ENCODE measurements at places on chromosomes 4 and X.
A peak's percentile ranks its signal among the peaks of the same experiment; 100 is the strongest.

GRCh38 chrX:78796916-78797315 is 49.4 kb downstream of the LPAR4 start:
- no peak for DNase-seq

- DNase-seq: peak; percentile 44
Observed at GRCh38 chr4:1245481-1246051, 3.4 kb downstream of the CTBP1 start.

DNA sequence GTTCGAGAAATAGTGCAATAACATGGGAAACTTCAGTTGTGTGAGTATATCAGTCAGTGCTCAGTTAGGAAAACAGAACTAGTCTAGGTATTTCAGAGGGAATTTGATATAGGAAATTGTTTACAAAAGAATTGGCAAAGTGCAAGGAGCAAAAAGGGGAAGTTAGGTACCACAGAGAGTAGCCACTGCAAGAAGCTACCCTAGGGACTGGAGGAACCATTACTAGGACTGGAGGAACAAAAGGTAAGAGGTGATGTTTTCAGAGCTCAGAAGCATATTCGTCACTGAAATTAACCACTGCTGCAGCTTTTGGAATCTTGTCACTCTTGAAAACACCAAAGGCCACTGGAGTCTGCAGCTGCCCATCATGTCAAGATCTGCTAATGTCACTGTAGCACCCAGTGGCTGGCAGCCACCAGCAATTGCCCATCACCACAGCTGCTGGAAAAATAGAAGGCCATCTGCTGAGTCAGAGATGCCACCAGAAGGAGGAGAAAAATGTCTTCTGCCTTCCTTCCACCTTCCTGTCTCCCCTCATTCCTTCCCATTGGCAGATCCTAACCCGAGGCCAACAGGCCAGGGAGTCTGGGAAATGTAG is 160.6 kb upstream of the RPS6KA3 start:
- no peak for DNase-seq

GRCh38 chrX:110692866-110693265 is 102.8 kb downstream of the CHRDL1 start:
- no peak for DNase-seq

DNA sequence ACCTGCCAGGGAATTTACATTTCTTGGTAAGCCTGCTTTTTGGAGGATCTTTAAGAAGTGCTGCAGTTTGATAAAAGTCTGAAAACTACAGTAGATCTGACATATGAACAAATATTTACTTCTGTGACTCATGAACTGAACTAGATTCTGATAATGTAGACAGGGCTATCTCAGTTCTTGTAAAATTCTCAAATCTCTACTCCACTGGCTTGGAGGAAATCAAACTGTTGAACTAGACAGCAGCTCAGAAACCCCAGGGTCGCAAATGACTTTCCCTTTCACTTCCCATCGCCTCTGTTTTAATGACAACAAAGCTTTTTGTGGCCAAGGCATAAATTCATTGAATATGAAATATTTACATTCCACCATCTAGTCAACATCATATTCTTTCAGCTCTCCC is 15.4 kb upstream of the OCIAD1 start:
- no peak for DNase-seq

GRCh38 chr4:145732001-145732815 is 52.3 kb downstream of the C4orf51 start:
- no peak for DNase-seq

DNA sequence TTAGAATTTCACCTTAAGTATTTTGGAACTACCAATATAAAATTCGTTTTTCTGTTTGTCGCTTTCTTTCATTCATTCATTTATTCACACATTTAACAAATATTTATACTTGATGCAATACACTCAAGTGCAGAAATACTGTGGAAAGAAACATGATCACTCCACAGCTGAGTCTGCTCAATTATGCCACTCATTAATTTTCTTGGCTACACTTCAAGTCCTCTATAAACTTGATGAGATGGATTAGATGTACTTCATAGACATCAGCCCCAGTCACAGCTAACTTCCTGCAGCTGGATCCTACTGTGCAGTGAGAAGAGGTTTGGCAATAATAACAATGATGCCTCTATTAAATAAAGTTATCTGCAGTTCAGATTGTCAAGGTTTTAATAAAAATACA is 208.1 kb downstream of the PDGFC start:
- no peak for DNase-seq

DNA sequence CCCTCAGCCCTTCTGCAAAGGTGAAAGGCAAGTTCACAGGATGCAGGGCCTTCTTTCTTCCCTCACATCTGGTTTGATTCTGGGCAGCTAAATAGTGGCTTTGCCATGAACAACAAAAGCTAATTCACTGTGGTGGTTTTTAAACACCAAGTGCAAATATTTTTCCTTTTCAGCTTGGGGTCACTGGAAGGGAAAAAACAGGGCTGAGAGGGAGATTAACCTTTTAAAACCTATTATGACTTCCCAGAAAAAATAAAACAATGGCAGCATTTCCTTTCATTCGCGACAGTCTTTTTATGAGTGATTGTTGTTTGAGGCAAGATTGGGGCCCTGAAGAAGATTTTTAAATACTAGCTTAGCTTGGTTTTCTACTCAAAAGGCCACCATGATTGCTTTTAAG is 103.7 kb upstream of the SCML1 start:
- no peak for DNase-seq

DNA sequence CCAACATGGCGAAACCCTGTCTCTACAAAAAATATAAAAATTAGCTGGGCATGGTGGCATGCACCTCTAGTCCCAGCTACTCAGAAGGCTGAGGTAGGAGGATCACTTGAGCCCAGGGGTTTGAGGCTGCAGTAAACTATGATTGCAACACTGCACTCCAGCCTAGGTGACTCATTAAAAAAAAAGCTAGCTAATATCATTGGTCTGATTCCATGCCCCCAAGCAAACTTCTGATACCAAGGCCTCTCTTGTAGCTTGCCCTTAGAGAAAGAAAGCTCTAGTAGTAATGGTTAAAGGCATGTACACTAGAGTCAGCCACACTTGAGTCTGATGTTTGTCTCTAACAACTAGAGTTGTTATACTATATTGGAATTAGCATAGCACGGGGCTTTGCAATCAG is 32.6 kb upstream of the PHF8 start:
- no peak for DNase-seq

DNA sequence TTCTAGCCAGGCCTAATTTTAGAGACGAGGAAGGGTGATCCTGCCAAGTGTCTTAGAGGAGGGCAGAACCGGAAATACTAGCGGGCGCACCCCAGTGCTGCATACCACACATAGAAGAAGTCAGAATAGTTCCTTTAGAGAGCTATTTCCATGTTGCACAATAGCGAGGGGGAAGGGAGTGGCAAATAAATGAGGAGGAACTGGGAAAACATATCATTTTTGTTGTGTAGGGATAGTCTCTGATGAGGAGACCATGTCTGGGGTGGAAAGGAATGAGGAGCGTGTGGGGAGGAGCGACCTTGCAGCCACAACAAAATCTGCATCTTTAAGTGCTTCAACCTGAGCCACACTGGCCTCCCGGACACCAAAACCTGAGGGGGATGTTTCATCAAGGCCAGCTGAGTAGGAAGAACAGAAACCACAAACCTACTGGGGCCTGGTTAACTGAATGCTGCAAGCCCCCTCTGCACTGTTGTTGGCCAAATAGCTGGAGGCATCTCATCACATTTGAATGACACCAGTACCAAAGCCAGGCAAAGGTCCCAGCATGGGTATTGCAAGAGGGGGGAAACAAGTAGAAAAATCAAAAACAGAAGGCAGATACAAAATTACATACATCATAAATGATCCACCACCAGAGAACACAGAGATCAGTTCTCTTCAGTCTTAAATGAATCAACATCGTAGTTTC is 26.7 kb upstream of the C1QTNF7 start:
- no peak for DNase-seq

DNA sequence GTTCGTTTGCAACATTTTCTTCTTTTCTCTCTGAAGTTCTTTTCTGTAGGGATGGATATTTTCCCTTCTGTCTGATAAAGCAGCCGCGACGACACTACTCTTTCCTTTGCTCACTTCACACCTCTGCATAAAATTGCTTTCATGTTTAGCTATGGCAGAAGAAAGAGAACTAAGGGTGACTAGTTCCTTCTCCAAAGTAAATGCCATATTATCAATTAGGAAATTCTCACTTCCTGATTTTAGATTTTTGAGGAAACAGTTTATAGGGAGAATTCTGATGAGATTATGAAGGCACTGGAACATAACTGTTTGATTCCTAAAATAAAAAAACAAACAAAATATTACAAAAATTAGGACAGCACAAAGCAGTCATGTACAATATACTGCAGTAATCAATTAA is 29.2 kb downstream of the FANCB start:
- no peak for DNase-seq

GRCh38 chrX:30892591-30892990 is 3.5 kb upstream of the TAB3 start:
- no peak for DNase-seq

DNA sequence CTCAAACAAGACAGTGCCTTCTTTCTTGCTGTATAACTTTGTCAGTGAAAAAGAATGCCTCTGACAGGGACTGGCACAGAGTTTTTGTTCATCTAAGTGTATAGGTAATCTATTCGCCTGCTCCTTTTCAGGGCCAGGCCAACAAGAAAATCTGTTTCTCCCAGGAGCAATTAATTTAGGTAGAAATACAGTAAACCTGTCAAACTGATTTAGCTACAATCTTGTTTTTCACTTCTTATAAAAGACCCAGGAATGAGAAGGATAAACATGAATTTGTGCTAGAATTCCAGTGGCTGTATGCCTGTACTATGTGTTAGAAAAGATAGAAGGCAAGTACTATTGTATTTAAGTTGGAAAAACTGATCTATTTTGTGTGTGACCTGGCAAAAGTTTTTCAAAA is 6.1 kb downstream of the TMA16 start:
- DNase-seq: no peak

DNA sequence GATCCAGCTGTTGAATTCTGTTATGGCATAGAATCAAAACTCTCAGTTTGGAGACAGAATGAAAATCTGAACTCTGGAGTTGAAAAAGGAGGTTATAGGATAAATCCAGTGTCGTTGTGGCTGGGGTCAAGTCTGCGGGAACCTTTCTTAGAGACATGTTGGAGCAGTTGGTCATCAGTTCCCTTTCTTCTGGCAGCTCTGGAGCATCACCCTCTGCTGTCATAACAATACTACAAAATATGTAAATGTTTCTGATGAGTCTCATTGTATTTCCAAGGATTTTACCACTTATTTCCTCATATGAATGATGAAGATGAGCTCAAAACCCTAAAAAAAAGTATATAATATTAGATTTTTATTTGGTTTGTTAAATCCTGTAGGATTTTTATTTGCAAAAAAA is 7.5 kb downstream of the TLR10 start:
- DNase-seq: no peak

All from left lobe of liver (tissue), 2 donors.